ENCODE measurements at places on chromosomes 12 and 14.

DNA sequence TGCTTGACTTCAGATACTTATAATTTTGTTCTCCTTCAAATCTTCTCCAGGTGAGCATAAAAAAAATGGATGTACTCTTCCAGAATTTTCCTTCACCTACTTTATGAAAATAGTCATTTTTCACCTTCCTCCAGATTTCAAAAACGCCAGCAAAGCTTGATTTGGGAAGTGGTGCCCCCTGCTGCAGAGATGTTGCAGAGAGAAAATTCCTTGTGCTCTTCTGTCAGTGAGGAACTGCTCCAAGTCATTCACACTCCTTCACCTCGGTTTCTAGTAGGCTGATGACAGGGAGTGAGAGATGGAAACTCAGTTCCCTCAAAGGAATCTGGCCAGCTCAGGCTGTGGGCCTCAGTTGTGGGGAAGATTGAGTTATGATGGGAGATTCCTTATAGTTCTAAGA lies 24.2 kb upstream of the RNASE3 start:
- DNase-seq: no peak

DNA sequence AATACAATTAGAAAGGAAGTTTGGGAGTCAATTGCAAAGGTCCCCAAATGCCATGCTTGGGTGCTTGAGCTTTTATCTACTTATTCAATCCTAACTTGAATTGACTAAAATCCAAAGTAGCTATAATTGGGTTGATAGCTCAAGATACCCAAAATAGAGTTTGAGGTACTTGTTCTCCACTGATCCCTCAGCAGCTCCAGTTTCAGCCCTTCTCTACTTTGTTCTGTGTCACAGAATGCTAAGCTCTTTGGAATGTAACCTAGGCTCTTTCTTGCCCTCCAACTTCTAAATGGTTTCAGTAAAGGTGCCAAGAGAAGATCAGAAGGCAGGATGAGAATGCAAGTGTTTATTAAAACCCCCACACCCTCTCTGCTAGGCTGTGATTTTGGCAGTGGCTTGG lies 251.4 kb upstream of the CLEC14A start:
- no peak for DNase-seq

DNA sequence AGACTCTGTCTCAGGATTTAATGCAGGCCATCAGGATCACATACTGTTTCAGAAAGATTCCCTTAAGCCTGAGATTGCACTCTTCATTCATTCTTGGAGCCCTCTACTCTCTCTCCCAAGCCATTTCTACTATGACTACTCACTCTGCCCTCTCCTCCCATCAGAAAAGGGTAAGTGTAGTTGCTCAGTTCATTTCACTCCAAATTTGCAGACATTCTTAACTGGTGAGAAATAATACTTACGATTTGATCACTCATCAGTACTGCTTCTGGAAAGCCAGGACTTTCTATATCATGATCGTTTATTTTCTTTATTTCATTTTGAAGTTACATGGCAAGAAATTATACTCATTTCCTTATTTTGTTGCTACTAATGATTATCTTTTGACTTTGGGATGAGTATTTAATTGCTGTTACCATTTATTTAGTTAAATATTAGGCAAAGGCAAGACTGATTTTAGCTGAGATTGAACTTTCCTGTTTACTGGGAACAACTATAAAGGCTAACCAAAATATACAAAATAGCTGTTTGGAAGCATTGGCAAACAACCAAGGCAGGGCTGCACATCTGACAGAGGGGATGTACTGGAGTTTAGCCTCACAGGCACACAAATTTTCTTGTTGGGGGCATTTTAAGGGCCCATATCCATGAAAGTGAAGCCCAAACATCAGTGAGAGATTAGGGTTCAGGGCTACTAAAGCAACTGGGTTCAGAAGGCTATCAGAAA lies 4.1 kb upstream of the RERG start:
- DNase-seq: no peak

- DNase-seq: no peak
Observed at GRCh38 chr14:75563931-75564330, 14.5 kb upstream of the FLVCR2 start.

GRCh38 chr12:91603060-91603459 lies 420.4 kb upstream of the DCN start:
- no peak for DNase-seq

- DNase-seq: no peak
Observed at GRCh38 chr14:51074701-51075385, 20.1 kb downstream of the TRIM9 start.

- no peak for DNase-seq
Observed at GRCh38 chr12:46942579-46942978, 116.8 kb upstream of the SLC38A4 start.

DNA sequence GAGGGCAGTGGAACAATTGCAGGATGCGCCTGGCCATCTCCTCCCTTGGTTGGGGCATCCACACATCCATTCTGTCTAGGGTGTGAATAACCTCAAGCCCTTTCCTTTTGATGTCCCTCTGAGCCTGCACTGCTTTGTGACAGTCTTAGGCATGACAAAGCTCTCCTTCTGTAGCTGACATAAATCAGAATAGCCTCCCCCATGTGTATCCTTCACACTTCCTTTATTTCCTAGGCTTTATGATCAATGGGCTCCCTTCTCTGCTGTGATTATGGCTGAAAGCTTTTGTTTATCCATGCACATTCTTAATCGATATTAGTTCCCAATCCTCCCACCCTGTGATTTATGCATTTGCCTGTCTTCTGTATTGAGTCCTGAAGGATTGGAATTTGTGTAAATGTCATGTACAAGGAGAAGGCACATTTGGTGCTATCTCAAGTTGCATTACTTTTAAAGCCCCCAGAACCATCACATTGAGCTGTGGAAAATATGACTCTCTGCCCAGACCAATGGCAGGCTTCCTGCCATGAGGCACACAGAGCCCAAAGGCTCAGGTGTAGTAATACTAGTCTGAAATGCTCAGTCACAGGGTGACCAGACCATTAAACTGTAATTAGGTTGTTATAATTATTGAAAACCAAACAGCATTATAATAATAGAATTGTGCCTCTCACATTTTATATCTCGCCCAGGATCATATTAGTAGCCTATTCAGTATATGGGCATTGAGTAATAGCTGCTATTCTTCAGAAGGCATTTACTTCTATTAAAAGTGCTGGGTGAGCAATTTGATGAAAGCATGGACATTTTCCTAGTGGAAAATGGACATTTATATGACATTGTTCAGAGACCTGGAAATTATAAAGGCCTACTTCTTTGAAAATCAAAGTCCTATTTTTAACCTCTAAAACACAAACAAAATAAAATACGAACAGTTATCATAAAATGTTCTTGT lies 14.0 kb downstream of the EMP1 start:
- no peak for DNase-seq

GRCh38 chr14:23183158-23183470 lies 346 bp downstream of the SLC7A8 start:
- DNase-seq: no peak

- DNase-seq: no peak
Observed at GRCh38 chr12:12812618-12813119, 477 bp upstream of the DDX47 start.

DNA sequence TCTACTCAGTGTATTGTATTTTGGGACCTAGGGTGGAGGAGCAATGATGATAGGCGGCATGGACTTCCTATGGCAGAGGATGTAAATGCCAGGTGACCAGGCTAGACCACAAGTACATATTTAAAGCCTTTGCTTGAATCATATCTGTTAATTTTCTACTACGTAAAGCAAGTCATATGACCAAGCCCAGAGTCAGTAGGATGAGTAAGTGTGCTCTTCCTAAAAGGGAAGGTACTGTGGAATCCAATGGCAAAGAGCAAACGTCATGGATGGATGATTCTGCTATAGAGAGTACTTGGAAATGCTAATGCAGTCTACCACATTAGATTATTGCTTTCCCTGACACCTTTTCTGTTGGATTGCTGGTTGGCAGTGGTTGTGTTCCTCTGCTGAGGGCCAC lies 16.8 kb downstream of the GPATCH2L start:
- DNase-seq: no peak

GRCh38 chr12:122161682-122162081 lies 12.3 kb downstream of the IL31 start:
- DNase-seq: no peak

- DNase-seq: no peak
Observed at GRCh38 chr14:99320621-99321235, 48.7 kb upstream of the BCL11B start.

DNA sequence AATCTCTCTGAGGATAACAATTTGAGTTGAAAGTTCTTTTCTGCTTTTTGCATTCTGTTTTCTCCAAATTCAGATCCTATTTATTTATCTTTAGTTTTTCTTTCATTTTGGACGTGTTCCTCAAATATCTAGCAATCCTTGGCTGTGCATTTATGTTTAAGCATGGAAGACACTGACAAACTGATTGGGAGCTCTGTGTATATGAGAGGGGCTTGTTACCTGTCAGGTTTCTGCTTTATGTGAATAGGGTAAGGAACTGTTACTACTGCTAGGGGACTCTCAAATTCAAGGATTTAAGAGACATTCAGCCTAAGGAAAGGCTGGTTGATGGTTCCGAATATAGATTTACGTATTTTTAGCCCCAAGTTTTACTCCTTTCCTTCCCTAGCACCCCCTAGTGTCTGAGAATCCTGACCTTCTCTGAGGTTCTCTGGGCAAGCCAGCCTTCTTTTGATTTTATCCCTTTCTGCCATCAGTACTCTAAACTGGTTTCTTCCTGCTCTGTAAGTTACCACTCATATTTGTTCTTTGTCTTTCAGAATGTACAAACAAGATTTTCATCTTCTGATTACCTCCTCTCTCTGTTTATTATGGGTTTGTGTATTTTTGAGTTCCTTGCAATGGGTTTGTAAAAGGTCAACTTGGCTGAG lies 30.5 kb downstream of the YLPM1 start:
- DNase-seq: no peak

- no peak for DNase-seq
Observed at GRCh38 chr12:44053549-44054127, 217.8 kb downstream of the TMEM117 start.

DNA sequence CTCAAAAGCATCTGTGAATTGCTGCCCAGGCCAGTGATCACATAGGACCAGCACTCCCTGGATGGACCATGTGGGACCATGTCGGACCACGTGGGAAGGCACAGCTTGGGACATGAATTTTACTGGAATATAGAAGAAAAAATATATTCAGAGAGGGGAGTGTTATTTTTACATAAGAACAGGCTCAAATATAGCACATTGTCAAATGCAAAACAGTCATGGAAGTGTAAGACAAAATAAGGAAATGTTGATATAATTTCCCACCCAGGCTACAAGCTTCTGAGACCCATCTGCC lies 68.3 kb downstream of the CMKLR1 start:
- DNase-seq: no peak

GRCh38 chr14:24365600-24366412 lies 2.2 kb upstream of the NFATC4 start:
- DNase-seq: no peak

- DNase-seq: no peak
Observed at GRCh38 chr12:31006416-31007152, 67.1 kb upstream of the DDX11 start.

DNA sequence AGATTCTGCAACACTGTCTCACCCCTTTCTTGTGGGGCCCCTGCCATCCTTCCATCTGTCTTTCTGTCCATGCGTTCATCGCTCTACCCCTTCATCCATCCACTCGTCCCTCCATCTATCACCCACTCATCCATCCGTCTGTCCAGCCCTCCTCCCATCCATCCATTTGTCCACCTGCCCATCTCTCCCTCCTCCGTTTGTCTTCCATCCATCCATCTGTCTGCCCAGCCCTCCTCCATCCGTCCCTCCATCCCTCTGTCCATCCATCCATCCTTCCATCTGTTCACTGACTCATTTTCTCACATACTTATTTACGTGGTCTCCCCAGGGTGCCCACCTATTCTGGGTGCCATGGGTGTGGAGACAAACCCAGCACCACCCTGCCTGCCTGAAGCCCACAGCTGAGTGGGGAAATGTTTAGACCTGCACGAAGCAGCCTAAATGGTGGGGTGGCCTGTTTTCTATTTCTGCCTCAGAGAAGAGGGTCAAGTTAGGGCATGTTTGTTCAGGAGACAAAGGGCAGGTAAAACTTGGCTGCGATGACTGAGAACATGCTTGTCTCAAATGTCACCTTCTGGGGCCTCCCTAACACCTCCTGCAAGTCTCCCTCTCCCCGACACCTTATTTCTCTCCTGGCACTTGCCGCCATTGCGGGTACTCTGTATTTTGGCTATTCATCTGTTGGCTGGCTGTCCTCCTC lies 2.8 kb upstream of the SLC25A47 start:
- DNase-seq: no peak

DNA sequence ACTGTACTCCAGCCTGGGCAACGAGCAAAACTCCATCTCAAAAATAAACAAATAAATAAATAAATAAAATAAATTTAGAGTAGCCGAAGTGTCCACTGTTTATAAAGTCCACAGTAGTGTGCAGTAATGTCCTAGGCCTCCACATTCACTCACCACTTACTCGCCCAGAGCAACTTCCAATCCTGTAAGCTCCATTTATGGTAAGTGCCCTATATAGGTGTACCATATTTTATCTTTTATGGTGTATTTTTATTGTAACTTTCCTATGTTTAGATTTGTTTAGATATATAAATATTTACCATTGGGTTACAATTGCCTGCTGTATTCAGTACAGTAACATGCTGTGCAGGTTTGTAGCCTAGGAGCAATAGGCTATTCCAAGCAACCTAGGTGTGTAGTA lies 37.9 kb upstream of the GPRC5A start:
- no peak for DNase-seq

- DNase-seq: no peak
Observed at GRCh38 chr12:121214166-121214777, 4.3 kb downstream of the P2RX4 start.

DNA sequence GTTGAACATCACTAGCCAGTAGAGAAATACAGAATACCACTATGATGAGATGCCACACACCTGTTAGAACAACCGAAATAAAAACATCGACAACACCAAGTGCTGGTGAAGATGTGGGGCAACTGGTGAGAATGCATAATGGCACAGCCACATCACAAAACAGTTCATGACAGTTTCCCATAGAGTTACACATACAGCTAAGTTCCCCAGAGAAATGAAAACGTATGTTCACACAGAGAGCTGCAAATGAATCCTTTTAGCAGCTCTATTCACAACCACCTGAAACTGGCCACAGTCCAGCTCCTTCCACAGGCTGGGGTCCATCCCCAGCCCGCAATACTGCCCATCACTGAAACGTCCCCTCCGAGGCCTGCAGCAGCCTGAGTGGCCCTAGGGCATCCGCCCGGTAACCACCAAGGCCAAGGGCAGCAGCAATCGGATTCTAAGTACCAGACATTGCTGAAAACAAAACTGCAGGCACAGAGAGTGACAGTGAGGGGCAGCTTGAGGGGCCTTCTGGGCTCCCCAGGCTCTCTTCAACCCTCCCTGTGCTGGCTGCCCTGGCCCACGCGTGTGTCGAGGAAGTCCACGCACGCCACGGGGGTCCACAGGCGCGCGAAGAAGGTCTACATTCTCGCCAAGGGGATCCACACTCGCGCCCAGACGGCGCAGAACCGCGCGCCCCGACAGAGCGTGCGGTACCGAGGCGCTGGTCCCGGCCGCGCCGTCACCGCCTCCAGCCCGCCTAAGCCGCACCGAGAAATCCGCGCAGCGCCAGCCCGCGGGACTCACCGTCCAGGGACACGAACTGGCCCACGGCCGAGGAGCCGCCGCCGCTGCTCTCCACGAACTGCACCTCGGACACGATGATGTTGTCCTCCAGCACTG lies 903 bp downstream of the BRF1 start:
- no peak for DNase-seq

GRCh38 chr14:23481979-23482822 lies 12.7 kb downstream of the NGDN start:
- no peak for DNase-seq
